ENCODE measurements at places on chromosomes 7 and 10.
A peak's percentile ranks its signal among the peaks of the same experiment; 100 is the strongest.

GRCh38 chr7:157702311-157703023, 365.7 kb downstream of the DNAJB6 start:
- no peak for DNase-seq

GRCh38 chr10:93916257-93917063, 22.7 kb downstream of the SLC35G1 start:
- DNase-seq: peak; percentile 61

GRCh38 chr7:17009007-17009719, 127.4 kb upstream of the AGR3 start:
- peak; percentile 33 for DNase-seq

DNA sequence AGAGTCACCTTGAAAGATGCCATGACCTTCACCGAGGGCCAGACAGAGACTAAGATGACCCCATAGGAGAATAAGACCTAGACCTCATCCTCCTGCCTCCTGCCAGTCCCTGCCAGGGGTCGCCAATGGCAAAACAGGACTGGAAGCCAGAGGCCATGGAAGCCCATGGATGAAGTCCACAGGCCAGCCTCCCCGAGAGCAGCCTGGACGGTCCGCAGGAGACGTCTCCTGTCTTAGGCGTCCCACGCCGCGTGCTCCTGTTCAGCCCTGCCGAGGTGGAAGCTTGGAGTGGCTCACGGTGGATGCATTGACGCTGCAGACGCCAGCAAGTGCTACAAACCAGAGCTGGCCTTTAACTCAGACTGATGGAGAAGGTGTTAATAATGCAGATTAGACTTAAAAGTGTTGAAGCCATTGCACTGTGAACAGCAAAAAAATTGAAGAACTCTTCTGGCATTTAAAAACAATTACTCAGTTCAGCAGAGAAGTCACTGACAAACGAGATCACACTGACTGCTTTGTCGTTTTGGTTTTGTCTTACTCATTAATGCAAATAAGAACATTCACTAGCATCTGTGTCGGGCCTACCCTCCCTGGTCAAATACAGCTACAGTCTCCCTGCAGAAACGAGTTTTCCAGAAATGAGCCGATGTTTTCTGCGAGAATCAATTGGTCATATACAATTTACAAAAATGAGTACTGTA, 38.1 kb upstream of the FAM20C start:
- DNase-seq: no peak

DNA sequence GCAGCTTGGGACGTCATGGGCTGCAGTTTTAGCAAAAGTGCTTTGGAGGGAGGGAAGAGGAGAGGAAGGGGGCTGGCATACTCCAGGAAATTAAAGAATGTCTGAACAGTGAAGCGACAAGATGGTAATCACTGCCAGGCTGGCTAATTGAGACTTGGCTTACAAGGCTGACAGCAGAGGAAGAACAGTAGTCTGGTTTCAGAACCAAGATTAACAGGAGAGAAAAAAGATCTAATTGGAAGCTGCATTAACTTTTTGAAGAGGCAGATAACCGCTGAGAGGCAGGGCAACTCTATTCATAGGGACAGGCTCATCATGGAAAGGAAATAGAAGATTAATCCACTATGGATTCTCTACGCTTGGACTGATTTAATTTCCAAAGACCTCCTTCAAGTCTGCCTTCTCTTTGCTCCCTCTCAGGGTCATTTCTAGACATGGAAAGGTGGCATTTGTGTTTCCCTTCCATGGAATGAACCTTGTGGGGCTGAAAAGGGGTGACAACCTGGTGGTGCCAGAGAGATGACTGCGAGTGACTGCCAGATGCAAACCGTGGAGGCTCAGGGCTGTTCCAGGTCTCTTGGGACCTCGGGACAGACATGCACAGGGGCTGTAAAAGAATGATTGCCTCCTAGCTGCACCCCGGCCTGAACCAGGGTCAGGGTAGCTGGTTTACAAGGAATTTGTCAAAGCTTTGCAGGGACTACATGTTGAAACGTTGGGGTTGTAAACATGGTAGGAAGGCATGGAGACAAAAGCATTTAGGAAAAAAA, 210.2 kb upstream of the NPY start:
- no peak for DNase-seq

- no peak for DNase-seq
Measured at GRCh38 chr7:2524808-2525657, 5.5 kb downstream of the LFNG start.

DNA sequence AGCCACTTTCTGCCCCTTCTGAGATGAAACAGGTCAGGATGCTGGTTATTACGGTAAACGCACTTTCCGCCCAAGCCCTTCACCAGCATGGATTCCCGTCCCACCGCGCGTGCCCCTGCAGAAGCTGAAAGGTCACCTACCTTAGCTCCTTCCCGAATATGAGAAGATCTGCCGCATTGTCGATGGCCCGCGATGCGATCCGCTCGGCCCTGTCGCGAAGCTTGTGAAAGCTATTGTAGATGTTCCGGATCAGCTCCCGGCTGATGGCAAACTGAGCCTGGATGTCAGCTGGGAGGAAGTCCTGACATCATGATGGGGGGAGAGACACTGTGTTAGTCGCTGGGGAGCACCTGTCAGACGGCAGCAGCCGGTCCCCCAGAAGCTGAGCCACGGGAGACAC, 22.1 kb downstream of the NUDT1 start:
- no peak for DNase-seq

DNA sequence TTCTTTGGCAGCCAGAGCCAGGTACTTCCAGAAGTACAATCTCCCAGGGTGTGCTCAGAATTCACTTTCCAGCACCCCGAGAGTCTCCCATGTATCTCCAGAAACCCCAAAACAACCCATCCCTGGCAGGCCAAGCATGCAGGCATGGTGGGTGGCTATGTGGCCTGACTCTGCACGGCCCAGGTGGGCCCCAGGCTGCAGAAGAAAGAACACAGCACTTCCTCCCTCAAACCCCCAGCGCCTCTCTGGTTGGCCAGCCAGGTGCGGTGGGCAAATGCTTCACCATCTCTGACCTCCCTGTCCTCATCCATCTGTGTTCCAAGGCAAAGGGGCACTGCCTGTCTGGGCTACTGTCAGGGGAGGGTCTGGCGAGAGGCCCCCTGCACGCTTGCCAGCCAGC, 100.3 kb downstream of the MKI67 start:
- no peak for DNase-seq

DNA sequence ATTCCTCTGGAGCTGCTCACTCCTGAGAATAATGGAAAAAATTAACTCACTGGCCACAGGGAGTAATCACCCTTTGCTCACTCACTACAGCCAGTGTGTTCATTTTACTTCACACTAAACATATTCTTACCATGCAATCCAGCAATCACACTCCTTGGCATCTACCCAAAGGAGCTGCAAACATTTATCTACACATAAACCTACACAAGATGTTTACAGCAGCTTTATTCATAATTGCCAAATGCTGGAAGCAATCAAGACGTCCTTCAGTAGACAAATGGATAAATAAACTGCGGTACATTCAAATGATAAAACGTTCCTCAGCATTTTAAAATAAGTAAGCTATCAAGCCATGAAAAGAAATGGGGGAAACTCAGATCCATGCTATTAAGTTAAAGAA, 34.2 kb upstream of the POM121L12 start:
- DNase-seq: no peak

DNA sequence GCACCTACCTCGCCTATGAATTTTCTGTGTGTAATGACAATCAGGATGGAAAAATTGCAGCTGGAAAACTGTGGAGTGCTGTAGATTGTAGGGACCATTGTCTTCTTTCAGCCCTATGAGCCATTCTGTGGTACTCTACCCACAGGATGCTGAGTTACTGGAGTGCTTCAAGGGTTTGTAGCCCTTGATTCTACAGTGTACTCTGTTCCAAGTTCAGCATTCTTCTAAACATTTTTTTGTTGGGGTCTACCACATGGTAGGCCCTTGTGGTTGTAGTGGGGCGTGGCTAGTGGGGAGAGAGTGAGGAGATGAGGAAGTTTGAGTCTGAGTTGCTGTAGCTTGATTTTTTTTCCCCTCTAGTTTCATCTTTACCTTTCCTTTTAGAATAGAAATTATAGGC, 33.5 kb downstream of the REEP3 start:
- DNase-seq: no peak

GRCh38 chr10:36538953-36539586, 586.3 kb upstream of the ANKRD30A start:
- peak; percentile 79 for DNase-seq

DNA sequence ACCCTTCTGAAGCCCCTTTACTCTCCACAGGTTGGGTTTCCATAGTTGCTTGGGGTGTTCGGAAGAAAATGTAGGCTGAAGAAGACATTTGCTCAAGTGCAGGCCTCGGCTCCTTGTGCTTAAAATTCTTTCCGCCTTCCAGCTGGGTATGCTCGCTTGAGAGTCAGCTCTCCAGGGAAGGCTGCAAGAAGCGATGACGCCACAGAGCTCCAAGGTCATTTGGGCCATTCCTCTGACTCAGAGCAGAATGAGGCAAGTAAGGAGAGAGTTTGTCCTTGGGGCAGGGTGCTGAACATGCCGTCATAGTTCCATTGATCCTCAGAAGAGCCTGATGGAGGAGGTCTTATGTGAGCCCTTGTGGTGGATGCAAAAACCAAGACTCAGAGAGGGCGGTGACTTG, 27.4 kb upstream of the HSPA12A start:
- no peak for DNase-seq

GRCh38 chr10:11962176-11962575, 80.4 kb downstream of the UPF2 start:
- no peak for DNase-seq

GRCh38 chr10:12194752-12195271, 879 bp downstream of the NUDT5 start:
- DNase-seq: peak; percentile 64

GRCh38 chr7:119196183-119196582, 971.7 kb downstream of the ANKRD7 start:
- peak; percentile 28 for DNase-seq
